Activated CD4-positive, alpha-beta memory T cell treated with anti-CD3 and anti-CD28 coated beads for 36 hours (primary cell): ENCODE measurements at places on chromosomes 3 and 15. TPM values are rescaled to one million over a fixed set of nuclear protein-coding genes. Genes with fewer than 3 reads are reported as not detected.

- H3K27ac ChIP-seq, result no peak overlapping the region
- H3K4me3 ChIP-seq, result no peak overlapping the region
- DNase-seq, result no peak
- H3K27me3 ChIP-seq, result no peaks in the 10 kb centered on the region
These were observed 7.2 kb downstream of the RNF13 start for GRCh38 chr3:149820183-149820582.

Gene WDR5B
- 3.7 TPM for total RNA-seq

- no peak overlapping the region for H3K27ac ChIP-seq
- peaks cover 2% of the 10 kb centered on the region for H3K36me3 ChIP-seq
- no peak for DNase-seq
- H3K27me3 ChIP-seq, result peaks cover 15% of the 10 kb centered on the region
- no peaks in the 10 kb centered on the region for H3K4me1 ChIP-seq
- no peak overlapping the region for H3K4me3 ChIP-seq
These were observed 79.0 kb downstream of the ASB7 start for GRCh38 chr15:100681335-100681746.

GRCh38 chr3:45691842-45692241 is 2.6 kb downstream of the SACM1L start:
- H3K27ac ChIP-seq, result peak overlapping the region; percentile 85
- peaks cover 42% of the 10 kb centered on the region for H3K36me3 ChIP-seq
- no peak for DNase-seq
- H3K4me1 ChIP-seq, result peaks cover 65% of the 10 kb centered on the region

Gene PLAAT1
- not detected for total RNA-seq

DNA sequence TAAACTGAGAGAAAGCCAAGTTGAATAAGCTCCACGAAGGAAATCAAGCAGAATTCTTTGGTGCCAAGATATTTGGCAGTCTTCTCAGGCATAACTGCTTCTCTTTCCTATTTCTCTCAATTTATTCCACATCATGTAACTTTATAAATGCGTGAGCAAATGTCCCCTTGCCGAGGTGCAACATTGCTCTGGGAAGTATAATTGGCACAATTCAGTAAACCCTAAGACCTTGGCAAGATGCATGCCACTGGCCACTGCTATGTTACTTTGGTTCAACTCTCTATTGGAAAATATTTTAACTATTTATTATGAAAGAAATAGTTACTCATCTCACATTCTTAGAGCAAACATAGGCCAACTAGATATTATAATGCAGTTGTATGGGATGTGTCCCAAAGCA is 170.2 kb downstream of the SUCNR1 start:
- peaks cover 6% of the 10 kb centered on the region for H3K4me1 ChIP-seq
- no peak overlapping the region for H3K27ac ChIP-seq

DNA sequence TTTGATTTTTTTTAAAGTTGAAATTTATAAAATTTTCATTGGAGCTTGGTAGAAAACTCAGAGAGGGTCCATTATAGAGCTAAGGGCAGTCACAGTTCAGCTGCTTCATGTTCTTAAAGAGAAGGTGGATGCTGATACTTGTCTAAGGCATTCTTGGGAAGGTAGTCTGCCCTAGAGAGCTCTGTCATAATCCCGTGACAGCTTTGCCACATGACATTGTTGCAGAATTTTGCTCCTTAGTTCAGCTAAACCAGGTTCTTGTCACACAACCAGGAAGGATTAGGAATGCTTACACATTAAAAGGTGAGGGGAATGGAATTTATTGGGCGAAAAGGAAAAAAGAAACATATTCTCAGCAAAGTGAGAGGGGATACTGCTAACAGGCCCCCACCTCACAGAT is 130.9 kb downstream of the GMNC start:
- H3K27me3 ChIP-seq, result no peaks in the 10 kb centered on the region
- no peaks in the 10 kb centered on the region for H3K4me1 ChIP-seq
- no peak for DNase-seq
- H3K4me3 ChIP-seq, result no peak overlapping the region
- H3K36me3 ChIP-seq, result no peaks in the 10 kb centered on the region
- no peak overlapping the region for H3K27ac ChIP-seq

Gene USP4
- 79.4 TPM for total RNA-seq

Gene CISH
- 319 TPM for total RNA-seq

DNA sequence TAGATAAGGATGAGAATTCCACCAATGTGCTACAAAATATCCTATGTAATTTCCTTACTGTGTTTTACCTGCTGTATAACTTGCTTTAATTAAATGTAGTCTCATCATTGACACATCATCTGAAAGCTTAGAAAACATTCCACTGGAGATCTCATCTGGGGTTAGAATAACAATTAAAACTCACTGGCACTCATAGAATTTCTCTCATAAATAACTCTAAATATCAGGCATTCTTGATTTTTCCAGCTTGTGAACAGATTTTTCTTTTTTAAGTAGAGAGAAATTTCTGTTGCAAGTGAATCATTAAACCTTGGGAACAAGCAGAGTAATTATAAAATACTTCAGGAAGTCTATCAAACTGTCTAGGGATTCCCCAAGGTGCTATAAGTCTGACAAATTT is 843.8 kb downstream of the NAALADL2 start:
- DNase-seq, result no peak
- no peaks in the 10 kb centered on the region for H3K27me3 ChIP-seq
- no peak overlapping the region for H3K4me3 ChIP-seq
- H3K27ac ChIP-seq, result no peak overlapping the region

Gene MED12L
- 1.5 TPM for total RNA-seq

DNA sequence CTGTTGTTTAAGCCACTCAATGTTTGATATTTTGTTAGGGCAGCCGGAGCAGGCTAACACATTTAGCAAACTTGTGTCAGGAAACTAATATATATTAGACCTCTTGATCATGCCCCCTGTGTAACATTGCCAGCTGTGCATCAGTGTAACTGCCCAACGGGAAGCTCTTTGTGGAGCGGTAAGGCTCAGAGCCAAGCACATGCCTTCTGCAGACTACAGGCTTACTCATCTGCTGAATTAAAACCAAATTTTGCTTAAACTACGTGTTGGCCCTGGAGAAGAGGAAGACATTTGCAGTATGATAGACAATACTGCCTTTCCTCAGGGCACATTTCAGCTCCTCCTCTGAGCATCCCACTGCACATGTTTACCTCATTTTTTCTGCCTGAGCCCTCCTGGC is 50.5 kb upstream of the KCNMB2 start:
- no peak overlapping the region for H3K4me3 ChIP-seq
- no peaks in the 10 kb centered on the region for H3K4me1 ChIP-seq
- peaks cover 14% of the 10 kb centered on the region for H3K27me3 ChIP-seq

DNA sequence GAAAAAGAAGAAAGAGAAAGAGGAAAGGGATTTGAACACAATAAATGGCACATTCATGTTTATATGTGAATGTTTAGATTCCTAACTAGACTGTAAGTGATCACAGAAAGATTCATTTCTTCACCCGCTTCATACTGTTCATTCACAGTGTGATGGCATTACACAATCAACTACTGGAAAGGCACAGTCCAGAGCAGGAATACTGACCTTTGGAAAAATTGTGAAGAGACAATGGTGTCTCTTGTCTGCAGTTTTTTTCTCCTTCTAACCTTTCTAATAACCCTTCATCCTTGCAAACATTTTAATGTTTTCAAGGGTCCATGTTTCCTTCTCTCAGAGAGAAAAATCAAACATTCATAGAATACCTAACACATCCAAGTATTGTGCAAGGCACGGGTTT is 180.9 kb upstream of the SOX14 start:
- no peaks in the 10 kb centered on the region for H3K27me3 ChIP-seq
- H3K4me3 ChIP-seq, result no peak overlapping the region
- no peak overlapping the region for H3K27ac ChIP-seq
- no peaks in the 10 kb centered on the region for H3K36me3 ChIP-seq

GRCh38 chr15:47384341-47384740 is 333.0 kb upstream of the SEMA6D start:
- no peak overlapping the region for H3K27ac ChIP-seq
- H3K36me3 ChIP-seq, result no peaks in the 10 kb centered on the region
- H3K4me3 ChIP-seq, result no peak overlapping the region
- no peaks in the 10 kb centered on the region for H3K27me3 ChIP-seq
- H3K4me1 ChIP-seq, result no peaks in the 10 kb centered on the region

GRCh38 chr3:21326704-21327475 is 424.1 kb downstream of the ZNF385D start:
- DNase-seq, result no peak
- no peaks in the 10 kb centered on the region for H3K27me3 ChIP-seq
- peaks cover 5% of the 10 kb centered on the region for H3K4me1 ChIP-seq
- no peaks in the 10 kb centered on the region for H3K36me3 ChIP-seq
- H3K27ac ChIP-seq, result no peak overlapping the region
- H3K4me3 ChIP-seq, result no peak overlapping the region

- no peak overlapping the region for H3K4me3 ChIP-seq
- peaks cover 10% of the 10 kb centered on the region for H3K27me3 ChIP-seq
- H3K4me1 ChIP-seq, result peaks cover 45% of the 10 kb centered on the region
- H3K36me3 ChIP-seq, result peaks cover 2% of the 10 kb centered on the region
- DNase-seq, result no peak
These were observed 478.5 kb upstream of the PROK2 start for GRCh38 chr3:72263223-72263990.

DNA sequence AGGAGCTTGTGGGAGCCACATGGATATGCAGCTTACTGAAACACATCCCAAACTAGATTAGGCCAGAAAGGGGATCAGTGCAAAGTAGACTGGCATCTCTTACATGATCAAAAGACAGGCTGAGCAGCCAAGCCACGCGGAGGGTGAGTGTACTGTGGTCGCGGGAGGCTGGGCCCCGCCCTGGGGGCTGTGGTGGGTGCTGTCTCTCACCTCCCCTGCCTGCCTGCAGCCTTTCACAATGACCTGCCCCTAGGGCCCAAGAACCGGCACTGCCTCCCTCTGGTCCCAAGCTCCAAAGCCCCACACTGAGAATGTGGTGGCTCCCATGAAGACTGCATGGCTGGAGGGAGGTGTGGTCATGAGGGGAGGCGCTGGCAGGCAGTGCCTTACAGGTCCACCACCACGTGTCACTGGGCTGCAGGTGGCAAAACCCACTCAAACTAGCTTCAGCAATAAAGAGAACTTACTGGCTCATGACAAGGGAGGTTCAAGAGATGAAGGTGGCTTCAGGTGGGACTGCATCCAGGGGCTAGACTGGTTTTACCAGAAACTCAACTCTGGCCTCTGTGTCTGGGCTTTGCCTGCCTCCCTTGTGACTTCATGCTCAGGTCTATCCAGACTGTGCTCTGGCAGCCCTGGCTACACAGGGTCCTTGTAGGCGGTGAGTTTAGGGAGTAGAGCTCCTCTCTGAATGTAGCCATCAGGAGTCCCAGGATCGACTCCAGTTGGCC is 27.4 kb upstream of the PLXND1 start:
- H3K27ac ChIP-seq, result no peak overlapping the region
- H3K4me1 ChIP-seq, result no peaks in the 10 kb centered on the region
- H3K27me3 ChIP-seq, result peaks cover 1% of the 10 kb centered on the region
- no peak for DNase-seq
- no peaks in the 10 kb centered on the region for H3K36me3 ChIP-seq
- H3K4me3 ChIP-seq, result no peak overlapping the region

- H3K27me3 ChIP-seq, result no peaks in the 10 kb centered on the region
- H3K27ac ChIP-seq, result no peak overlapping the region
- no peaks in the 10 kb centered on the region for H3K4me1 ChIP-seq
- DNase-seq, result no peak
- H3K4me3 ChIP-seq, result no peak overlapping the region
These were observed 272.0 kb downstream of the OCA2 start for GRCh38 chr15:27826902-27827714.

DNA sequence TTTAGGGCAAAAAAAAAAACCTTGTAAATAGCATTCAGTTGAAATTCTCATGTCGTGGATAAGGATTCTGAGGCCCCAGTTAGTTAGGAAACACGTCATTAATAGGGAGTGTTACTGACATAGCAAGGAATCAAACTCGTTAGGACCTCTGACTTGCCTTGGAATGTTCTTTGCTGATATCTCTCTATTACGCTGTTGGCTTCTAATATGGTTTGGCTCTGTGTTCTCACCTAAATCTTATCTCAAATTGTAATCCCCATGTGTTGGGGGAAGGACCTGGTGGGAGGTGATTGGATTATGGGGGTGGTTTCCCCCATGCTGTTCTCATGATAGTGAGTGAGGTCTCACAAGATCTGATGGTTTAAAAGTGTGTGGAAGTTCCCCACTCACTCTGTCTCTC is 40.3 kb downstream of the CHL1 start:
- H3K4me3 ChIP-seq, result no peak overlapping the region
- H3K36me3 ChIP-seq, result no peaks in the 10 kb centered on the region
- H3K4me1 ChIP-seq, result no peaks in the 10 kb centered on the region
- no peak for DNase-seq
- no peak overlapping the region for H3K27ac ChIP-seq
- H3K27me3 ChIP-seq, result no peaks in the 10 kb centered on the region

Gene CYP1A2
- total RNA-seq, result not detected

DNA sequence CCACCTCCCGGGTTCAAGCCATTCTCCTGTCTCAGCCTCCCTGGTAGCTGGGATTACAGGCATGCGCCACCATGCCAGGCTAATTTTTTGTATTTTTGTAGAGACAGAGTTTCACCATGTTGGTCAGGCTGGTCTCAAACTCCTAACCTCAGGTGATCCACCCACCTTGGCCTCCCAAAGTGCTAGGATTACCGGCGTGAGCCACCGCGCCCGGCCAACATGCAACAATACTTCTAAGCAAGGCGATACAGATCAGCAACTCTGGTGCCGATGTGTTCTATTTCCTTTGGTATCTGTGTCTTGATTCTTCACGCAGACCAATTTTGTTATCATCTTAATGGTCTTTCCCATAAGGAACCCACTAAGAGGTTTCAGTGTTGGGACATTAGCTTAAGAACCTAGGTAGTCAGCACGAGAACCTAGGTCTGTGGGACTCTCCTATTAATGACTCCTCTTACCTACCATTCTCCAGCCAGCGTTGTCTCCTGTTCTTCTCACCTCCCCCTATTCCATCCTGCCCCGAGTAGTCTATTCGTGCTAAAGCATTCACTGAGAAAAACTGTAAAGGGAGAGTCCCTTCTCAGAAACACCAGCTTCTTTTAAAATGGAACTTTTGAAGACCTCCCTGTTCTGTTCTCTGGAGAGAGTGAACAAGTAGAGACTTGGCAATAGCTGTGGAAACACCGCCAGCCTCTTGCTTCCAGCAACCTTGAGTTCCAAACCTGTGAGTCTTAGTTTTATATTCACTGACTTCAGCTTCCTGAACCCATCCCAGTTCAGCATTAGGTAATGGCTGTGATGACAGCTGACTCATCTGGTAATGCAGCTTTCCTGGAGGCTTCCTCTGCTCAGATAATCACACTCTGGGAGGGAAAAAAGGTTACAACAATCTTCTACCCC is 61.2 kb downstream of the TSC22D2 start:
- H3K36me3 ChIP-seq, result no peaks in the 10 kb centered on the region
- H3K4me3 ChIP-seq, result no peak overlapping the region
- no peak overlapping the region for H3K27ac ChIP-seq
- no peak for DNase-seq

- no peaks in the 10 kb centered on the region for H3K4me1 ChIP-seq
- no peaks in the 10 kb centered on the region for H3K36me3 ChIP-seq
- peaks cover 6% of the 10 kb centered on the region for H3K27me3 ChIP-seq
- no peak for DNase-seq
- H3K4me3 ChIP-seq, result no peak overlapping the region
These were observed 31.9 kb upstream of the XIRP1 start for GRCh38 chr3:39224288-39224687.

DNA sequence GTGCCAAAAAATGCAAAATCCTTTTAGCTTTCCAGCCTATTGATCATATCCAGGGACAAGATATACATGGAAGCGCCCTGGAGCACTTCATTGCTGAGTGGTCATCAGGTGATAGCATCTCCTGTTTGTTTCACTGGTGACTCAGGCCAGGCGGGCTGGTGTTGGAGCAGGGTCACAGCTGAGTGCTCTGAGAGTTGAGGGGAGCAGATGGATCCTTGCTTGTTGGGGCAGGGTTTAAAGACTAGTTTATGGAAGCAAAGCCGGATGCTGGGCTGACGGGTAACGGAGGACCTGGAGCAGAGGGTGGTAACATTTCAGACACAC is 405.0 kb upstream of the TPM1 start:
- no peaks in the 10 kb centered on the region for H3K4me1 ChIP-seq
- DNase-seq, result no peak
- H3K27ac ChIP-seq, result no peak overlapping the region
- no peak overlapping the region for H3K4me3 ChIP-seq
- no peaks in the 10 kb centered on the region for H3K36me3 ChIP-seq
